Caco-2 (cell line): ENCODE measurements at places on chromosomes 2 and 18. TPM values are rescaled to one million over a fixed set of nuclear protein-coding genes. Genes with fewer than 3 reads are reported as not detected.

- DNase-seq = no peak
- no peaks in the 10 kb centered on the region for H3K36me3 ChIP-seq
- H3K4me3 ChIP-seq = no peak overlapping the region
Observed at GRCh38 chr2:11159574-11160170, 4.4 kb downstream of the SLC66A3 start.

The DIPK1C gene
- total RNA-seq = not detected in 2 replicates

The COL4A3 gene
- 4.2 and 4.7 TPM in 2 replicates for total RNA-seq

The SERPINB2 gene
- not detected in 2 replicates for total RNA-seq

- DNase-seq = no peak
- no peaks in the 10 kb centered on the region for H3K36me3 ChIP-seq
- H3K4me1 ChIP-seq = no peaks in the 10 kb centered on the region
- no peaks in the 10 kb centered on the region for H3K27me3 ChIP-seq
- H3K27ac ChIP-seq = no peak overlapping the region
- no peak overlapping the region for H3K4me3 ChIP-seq
Observed at GRCh38 chr18:74635224-74635975, 37.7 kb downstream of the ZNF407 start.

The SIX2 gene
- 0.88 and 1.9 TPM in 2 replicates for total RNA-seq

GRCh38 chr18:61869636-61870035, 23.2 kb downstream of the RNF152 start:
- H3K4me1 ChIP-seq = no peaks in the 10 kb centered on the region
- H3K27ac ChIP-seq = no peak overlapping the region
- no peak for DNase-seq
- H3K4me3 ChIP-seq = no peak overlapping the region

The TUBA4B gene
- not detected in 2 replicates for total RNA-seq

GRCh38 chr2:43124687-43125057, 101.7 kb downstream of the ZFP36L2 start:
- H3K27ac ChIP-seq = no peak overlapping the region
- no peak overlapping the region for H3K4me3 ChIP-seq
- H3K27me3 ChIP-seq = no peaks in the 10 kb centered on the region
- no peaks in the 10 kb centered on the region for H3K36me3 ChIP-seq
- peaks cover 11% of the 10 kb centered on the region for H3K4me1 ChIP-seq

DNA sequence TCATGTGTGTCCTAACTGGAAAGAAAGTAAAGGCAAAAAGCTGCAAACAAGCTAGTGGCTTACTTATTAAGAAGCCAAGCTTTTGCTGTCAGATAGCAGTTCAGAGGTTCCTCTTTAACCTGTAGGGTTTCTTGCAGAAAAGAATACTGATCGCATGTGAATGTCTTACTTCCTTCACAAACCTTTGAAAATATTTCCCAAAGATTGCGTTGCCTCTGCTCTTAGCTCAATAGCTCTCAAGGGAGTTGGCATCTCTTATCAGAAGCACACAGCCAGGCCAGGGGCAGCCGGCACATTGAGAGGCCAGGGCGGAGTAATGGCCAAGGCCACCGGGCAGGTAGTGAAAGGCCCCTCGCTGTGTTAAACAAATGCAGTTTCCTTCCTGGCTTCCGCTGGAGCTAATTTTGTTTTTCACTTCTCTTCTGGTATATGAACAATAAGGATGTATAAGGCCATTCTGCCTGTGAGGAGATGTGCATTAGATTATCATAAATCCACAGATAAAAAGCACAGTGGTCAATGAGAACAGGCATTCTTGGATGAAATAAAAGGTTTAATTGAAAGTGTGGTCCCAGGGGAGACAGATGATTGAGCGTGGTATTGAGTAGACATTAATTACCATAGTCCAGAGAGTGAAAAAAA, 542.4 kb upstream of the NRP2 start:
- no peaks in the 10 kb centered on the region for H3K4me1 ChIP-seq
- no peaks in the 10 kb centered on the region for H3K27me3 ChIP-seq
- DNase-seq = no peak
- H3K36me3 ChIP-seq = no peaks in the 10 kb centered on the region

The FN1 gene
- total RNA-seq = 3,805 and 3,872 TPM in 2 replicates
